ENCODE measurements at places on chromosomes 2 and 18.
A peak's percentile ranks its signal among the peaks of the same experiment; 100 is the strongest.

GRCh38 chr2:197152451-197153228 lies 157.9 kb downstream of the ANKRD44 start:
- no peak for DNase-seq

GRCh38 chr2:68320118-68320641 lies 431 bp upstream of the CNRIP1 start:
- DNase-seq: no peak

GRCh38 chr18:62586781-62587487 lies 64.1 kb downstream of the ZCCHC2 start:
- DNase-seq: no peak

GRCh38 chr2:99810225-99810624 lies 320.4 kb upstream of the REV1 start:
- peak; percentile 44 for DNase-seq

DNA sequence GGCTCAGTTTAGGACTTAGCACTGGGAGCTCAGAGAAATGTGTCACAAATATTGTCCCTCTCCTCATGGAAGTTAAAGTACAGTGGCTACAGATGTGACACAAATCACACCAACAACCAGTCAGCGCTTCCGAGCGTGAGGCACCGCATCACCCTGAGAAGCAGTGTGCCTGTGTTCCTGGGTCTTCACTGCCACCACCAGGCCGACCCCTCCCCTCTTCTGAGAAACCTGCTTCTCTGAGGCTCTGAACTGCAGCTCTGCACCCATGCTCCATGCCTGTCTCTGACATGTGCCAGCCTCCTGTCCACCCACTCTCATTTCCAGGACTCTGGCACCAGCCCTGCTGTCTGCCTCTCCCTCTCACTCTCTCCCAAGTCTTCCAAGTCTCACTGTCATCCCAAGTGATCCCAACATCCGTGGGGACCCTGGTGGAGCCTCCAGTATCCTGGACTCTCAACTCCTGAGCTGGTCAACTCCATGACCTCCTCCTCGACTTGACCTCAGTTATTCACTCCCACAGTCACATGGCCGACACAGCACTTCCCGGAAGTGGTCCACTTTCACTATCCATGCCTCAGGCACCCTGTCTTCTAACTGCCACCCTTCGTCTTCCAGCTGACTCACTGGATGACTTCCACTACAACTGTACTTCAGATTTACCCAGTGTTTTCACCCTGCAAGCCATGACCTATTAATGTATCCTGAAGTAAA lies 73.5 kb downstream of the FBXO15 start:
- DNase-seq: no peak

GRCh38 chr2:42758751-42759150 lies 5.2 kb downstream of the OXER1 start:
- no peak for DNase-seq

DNA sequence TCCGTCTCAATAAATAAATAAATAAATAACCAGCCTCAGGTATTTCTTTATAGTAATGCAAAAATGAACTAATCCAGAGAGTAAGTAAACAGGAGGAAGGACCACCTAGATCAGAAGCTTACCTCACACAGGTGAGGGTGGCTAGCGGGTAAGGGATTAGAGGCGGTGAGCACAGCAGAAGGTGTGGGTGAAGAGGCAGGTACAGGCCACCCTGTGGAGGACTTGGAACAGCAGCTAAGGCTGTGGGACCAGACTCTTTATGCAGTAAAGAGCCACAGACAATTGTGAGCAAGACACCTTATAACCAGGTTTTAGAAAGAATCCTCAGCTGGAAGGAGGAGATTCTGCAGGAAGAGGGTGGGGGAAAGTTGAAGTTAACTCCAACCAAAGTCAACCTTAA lies 34.2 kb upstream of the TTR start:
- DNase-seq: no peak

- no peak for DNase-seq
These were observed 48.7 kb downstream of the TET3 start for GRCh38 chr2:74033375-74033774.

DNA sequence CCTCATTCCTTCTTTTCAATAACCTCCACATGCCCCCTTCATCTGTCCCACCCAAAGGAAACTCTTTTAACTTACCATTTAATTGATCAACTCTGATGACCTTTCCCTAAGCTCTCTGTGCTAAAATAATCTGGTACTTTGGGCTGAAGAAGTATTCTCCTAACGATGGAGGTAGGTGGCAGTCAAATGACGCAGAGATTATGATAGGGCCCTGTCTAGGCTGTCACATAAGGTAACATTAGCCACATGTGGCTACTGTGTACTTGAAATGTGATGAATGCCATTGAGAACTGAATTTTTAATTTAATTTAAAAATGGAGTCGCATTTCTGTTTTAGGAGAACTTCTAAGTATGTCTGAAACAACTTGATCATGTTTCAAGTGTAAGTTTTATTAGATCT lies 140.5 kb upstream of the TNP1 start:
- no peak for DNase-seq

DNA sequence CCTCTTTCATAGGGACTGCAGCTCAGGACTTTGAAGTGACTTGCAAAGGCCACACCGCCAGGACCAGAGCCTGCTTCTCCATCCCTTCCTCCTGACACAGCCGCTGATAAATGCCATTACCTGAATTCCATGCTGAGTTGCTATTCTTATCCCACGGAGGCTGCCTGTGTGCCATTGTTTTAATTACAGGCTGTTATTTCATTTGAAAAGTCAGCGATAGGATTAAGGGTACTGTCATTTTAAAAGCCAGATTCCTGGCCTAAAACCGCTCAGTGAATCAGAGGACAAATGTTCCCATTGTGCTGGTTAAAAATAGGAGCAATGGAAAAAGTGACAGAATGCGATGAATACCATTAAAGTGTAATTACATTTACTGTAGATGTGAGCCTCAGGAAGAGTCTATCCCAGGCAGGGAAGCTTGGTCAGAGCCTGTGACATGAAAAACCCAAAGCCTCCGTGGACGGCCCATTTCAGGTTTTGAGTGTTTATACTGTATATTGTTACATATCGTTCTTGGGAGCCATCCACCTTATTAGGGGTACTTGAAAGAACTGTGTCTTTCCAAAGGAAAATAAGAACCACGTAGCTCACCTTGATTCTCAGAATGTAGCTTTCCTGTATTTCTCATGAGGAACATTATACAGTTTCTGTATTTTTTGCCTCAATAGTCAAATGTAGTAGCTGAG lies 41.3 kb downstream of the PDCL3 start:
- no peak for DNase-seq

GRCh38 chr2:170830166-170830565 lies 13.5 kb downstream of the GAD1 start:
- DNase-seq: no peak

GRCh38 chr2:153641046-153641445 lies 162.5 kb upstream of the RPRM start:
- no peak for DNase-seq

DNA sequence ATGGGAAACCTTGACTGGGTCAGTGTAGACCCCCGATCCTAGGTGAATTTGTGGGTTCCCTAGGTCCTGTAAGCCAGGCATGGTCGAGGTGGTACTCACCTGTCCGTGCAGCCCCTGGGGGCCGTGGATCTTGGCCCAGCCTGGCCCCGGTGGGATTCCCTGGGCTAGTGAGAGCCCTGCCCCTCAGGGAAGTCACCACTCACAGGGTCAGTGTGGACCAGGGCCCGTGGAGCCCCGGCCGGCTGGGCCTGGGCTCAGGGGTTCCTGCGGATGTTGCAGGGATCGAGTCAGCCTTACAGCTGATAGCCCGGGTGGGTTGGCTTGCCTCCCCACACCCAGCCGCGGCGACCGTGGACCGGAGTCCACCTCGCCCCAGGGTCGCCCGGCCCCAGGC lies 528 bp downstream of the ATG9A start:
- no peak for DNase-seq

DNA sequence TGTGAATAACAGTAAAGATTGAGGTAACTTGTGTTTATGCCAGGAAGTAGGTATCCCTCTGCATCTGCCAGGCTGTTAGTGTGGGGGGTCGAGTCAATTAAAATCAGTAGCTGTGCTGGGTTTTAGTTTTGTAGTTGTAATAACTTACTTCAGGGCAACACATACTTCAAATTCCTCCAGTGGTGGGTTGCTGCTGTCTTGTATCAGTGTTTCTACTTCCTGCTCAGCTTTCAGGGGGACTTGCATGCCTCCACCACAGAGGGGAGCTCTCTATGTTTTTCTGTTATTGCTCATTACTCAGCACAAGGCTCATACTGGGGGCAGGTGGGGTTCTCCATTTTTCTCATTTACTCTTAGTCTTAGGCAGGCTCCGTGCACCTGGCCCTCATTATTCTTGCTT lies 136.8 kb downstream of the CAPN13 start:
- peak; percentile 35 for DNase-seq

- no peak for DNase-seq
These were observed 10.5 kb downstream of the CYP27A1 start for GRCh38 chr2:218792433-218792832.

- peak; percentile 48 for DNase-seq
These were observed 61.3 kb upstream of the ITSN2 start for GRCh38 chr2:24421668-24422067.

DNA sequence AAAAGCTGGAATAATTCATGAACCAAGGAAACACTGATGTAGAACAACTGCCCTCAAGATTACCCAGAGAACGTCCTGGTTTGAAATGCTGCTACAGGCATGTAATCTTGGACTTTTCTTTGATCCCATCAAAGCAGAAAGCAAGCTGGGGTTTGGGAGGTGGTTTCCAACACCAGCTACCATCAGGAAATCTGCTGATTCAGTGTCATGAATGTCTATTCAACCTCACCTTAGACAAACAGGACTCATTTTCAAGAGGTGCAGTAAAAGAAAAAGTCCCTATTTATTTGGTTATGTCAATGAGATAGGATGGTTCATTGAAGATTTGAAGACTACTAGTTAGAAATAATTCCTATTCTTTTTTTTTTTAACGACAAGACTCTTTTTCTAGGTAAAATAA lies 72.7 kb downstream of the NEB start:
- no peak for DNase-seq

DNA sequence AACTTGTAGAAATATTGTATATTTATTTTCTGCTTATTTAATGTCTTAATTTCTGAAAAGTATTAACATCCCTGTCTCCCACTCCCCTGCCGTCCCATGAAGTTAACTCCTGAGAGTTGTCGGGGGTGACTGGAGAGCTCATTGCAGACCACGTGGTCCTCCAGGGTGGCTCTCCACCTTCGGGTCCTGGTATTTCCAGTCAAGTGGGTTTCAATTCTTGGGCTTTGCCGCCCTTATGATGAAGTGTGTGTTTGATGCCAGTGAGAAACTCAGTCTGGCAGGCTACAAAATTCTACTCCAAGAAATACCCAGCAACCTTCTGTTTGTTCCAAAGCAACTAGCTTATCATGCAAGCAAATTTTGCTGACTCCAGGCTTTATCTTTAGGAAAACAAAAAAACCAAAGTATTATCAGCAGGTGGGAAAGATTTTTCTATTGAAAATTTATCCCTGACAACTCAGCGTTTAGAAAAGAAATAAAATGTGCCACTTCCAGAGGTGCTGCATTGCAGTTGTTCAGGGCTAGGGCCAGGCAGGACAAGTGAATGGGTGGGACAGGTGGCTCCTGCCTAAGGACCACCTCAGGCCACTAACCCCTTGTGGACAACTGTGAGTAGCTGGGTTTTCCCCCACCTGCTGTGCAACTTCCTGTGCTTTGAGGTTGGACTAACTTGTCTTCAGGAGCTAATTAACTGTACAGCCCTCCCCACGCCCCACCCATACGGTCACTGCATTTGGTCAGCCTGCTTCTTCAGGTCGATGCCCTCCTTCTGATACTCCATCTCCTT lies 46.6 kb downstream of the BCL2L11 start:
- no peak for DNase-seq

GRCh38 chr2:164032995-164033394 lies 297.2 kb upstream of the FIGN start:
- no peak for DNase-seq

- DNase-seq: no peak
These were observed 1.3 kb downstream of the CPS1 start for GRCh38 chr2:210557721-210558120.

DNA sequence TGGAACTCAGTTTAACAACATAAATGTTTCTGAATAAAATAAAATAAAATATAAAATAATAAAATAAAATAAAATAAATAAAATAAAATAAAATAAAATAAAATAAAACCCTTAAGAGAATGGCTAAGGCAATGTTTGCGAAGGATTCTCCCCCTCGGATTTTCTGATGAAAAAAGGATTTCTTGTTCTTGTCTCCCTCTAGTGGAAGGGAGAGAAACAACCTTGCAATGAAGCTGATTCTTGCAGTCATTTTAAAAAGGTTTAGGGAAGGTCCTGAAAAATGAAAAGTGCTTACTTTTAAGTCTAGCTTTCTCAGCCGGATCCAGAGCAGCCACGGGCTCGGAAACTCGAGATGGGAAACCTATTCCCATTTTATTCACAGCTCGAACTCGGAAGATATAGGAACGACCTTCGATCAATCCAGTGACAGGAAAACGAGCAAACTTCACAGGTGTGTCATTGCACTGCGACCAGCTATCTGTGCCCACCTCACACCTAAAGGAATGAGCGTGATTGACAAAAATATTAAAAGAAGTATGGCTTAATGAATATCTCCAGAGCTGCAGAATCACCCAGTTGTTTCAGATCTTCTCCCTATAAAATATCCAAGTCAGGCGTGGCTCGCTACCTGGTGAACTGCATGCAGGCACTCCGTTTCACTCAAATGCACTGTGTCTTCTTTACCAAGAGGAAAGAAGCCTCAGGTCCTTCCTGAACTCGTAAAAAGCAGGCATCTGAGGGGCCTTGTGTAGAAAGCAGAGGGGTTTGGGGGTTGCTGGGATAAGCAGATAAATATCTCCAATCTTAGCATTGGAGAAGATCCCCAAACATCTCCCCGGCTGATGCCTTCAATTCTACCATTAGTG lies 68.1 kb downstream of the MYOM1 start:
- DNase-seq: peak; percentile 40

DNA sequence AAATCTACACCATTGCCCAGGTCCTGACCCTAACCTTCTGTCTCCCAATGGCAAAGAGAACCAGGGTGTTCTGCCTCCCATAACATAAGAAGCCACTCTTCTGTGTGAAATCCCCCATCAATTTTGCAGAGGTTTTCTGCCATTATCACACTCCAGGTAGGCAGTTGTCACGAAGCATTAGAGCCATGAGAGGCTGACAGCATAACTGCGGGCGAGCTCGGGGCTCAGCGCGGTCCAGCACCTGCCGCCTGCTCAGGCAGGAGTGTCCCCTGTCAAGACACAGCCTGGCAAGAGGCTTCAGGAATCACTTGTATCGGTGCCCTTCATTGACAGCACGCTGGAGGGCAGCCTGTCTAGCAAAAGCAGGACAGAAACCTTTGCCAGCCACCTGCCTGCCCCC lies 251.2 kb downstream of the SATB2 start:
- DNase-seq: no peak

DNA sequence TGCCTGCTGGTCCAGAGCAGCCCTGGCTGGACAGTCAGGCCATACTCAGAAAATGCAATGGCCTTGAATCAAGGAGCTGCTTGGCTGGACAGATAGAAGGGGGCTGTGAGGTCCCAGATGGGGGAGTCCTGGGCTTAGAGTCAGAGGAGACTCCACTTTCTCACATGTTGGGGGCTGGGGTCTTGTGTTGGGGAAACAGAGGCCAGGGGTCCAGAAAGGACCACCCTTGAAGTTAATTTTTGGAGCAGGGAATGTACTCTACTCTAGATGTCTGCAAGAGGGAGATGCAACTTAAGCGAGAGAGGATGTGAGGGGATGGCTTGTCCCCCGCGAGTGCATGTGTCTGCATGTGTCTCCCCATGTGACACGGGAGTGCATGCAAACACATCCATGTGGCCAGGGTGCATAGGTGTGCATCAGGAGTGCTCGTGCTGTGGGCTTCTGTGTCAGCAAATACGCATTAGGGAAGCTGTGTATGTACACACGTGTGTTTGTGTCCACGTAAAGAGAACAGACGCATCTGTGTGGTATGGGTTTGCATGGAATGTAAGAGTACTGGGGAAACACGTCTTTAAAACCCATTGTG lies 303.2 kb downstream of the MYCN start:
- DNase-seq: no peak
